Small intestine (tissue), 16 donors: ENCODE measurements at places on chromosomes 11 and 22. TPM values are rescaled to one million over a fixed set of nuclear protein-coding genes. Genes with fewer than 3 reads are reported as not detected.
A peak's percentile ranks its signal among the peaks of the same experiment; 100 is the strongest.

The TNNT3 gene
- polyA plus RNA-seq, result 0.66 TPM

The SLC22A9 gene
- 0.09 TPM for polyA plus RNA-seq

The CFAP300 gene
- 0.63 TPM for polyA plus RNA-seq

GRCh38 chr11:49221112-49221511, 12.7 kb upstream of the FOLH1 start:
- no peaks in the 10 kb centered on the region for H3K36me3 ChIP-seq
- no peaks in the 10 kb centered on the region for H3K27me3 ChIP-seq
- no peak for DNase-seq
- no peaks in the 10 kb centered on the region for H3K4me1 ChIP-seq

DNA sequence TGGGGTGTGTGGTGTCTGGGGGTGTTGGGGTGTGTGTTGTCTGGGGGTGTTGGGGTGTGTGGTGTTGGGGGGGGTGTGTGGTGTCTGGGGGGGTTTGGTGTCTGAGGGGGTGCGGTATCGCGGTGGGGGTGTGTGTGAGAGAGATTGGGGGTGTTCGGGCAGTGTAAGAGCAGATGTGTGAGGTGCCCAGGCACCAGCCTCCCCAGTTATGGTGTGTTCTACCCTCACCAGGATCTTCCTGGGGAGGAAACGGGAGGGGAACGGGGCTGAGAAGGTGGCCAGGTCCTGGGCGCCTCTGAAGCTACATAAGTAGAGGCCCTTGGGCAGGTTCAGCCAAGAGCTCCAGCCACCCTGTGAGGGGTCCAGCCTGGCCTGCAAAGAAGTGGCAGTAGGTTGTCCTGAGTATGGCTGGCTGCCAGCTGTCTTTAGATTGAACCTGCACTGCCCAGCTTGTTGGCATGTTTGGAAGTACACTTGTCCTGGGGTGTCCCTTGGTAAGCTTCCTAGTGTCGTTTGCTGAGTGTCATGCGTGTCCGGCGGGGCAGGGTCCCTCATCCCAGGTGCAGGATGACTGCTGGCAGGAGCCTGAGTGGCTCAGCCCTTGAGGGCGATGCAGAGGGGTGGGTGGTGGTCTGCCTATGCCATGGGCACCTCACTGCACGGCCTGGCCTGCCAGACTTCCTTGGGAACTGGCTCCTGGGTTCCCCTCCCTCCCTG, 6.5 kb upstream of the TRMT2A start:
- H3K4me1 ChIP-seq, result peaks cover 6% of the 10 kb centered on the region
- no peak overlapping the region for H3K27ac ChIP-seq
- DNase-seq, result no peak
- H3K27me3 ChIP-seq, result no peaks in the 10 kb centered on the region
- H3K36me3 ChIP-seq, result peaks cover 11% of the 10 kb centered on the region

- no peaks in the 10 kb centered on the region for H3K27me3 ChIP-seq
- no peak for DNase-seq
- H3K4me3 ChIP-seq, result no peak overlapping the region
- no peaks in the 10 kb centered on the region for H3K36me3 ChIP-seq
- no peak overlapping the region for H3K27ac ChIP-seq
Measured at GRCh38 chr11:1160231-1161101, 2.7 kb downstream of the MUC5AC start.

DNA sequence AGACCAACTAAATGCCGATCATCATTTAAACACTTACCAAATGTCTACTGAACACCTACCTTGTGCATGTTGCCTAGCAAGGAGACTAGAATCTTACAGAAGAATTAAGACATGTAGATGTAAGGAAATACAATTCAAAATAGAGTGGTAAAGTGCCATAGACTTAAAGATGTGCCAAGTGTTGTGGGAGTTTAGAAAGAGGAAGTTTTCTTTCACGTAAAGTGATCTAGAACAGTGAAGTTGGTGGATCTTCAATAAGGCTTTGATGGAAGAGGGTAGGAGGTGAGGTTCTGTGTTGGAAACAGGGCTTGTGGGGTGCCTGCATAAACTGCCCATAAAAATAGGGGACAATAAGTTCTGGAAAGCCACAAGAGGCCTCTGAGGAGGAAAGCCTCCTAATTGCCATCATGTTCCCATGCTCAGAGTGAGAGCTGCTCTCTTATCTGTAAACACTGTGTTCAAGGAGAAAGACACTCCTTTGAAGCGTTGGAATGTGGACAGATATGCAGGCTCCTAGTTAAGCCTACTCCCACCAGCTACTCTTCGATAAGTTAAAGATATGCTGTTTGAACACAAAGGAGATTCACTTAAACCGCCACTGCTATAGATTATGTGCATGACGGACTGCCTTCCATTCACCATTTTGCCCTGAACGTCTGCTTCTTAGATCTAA, 66.7 kb downstream of the HSD17B12 start:
- no peak for DNase-seq
- H3K36me3 ChIP-seq, result no peaks in the 10 kb centered on the region
- no peak overlapping the region for H3K4me3 ChIP-seq
- H3K4me1 ChIP-seq, result no peaks in the 10 kb centered on the region
- H3K27me3 ChIP-seq, result no peaks in the 10 kb centered on the region

DNA sequence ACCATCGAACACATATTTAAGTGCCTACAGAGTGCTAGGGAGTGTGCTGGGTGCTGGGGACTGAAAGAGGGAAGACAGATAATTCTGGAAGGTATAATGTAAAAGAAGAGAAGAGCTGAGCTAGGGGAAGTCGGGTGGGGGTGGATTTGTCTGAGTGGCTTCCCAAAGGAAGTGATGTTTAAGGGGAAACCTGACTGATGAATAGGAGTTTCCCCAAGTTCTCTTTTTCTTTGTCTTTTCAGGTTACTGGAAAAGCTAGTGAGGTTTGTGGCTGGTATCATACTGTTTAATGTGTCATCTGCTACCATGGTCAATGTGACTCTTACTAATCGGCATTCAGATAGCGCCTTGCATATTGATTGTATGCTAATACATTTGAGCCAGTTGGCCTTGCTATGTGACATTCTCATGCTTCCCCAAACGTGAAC, 151.6 kb upstream of the MTMR2 start:
- no peaks in the 10 kb centered on the region for H3K27me3 ChIP-seq
- no peak overlapping the region for H3K4me3 ChIP-seq
- no peak overlapping the region for H3K27ac ChIP-seq
- no peak for DNase-seq

DNA sequence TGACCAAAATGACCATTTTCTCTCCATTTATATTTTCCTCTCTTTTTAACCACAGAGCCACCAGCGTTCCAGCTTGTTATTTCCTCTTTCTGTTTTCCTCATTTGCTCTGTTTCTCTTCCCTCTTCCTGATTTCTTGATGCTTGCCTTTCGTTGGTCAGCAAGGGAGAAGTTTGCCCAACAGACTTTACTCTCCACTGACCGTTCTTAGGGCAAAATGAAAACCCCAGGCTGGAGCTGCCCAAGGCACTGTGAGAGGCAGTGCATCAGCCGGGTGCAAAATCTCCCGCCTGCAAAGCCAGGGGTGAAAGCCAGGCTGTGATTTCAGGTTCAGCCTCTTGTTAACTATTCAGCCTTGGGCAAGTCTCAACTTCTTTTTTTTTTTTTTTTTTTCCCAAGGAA, 26.1 kb upstream of the APLP2 start:
- H3K36me3 ChIP-seq, result no peaks in the 10 kb centered on the region
- H3K4me1 ChIP-seq, result no peaks in the 10 kb centered on the region
- no peak overlapping the region for H3K27ac ChIP-seq
- no peaks in the 10 kb centered on the region for H3K27me3 ChIP-seq

The SYCE3 gene
- polyA plus RNA-seq, result not detected

DNA sequence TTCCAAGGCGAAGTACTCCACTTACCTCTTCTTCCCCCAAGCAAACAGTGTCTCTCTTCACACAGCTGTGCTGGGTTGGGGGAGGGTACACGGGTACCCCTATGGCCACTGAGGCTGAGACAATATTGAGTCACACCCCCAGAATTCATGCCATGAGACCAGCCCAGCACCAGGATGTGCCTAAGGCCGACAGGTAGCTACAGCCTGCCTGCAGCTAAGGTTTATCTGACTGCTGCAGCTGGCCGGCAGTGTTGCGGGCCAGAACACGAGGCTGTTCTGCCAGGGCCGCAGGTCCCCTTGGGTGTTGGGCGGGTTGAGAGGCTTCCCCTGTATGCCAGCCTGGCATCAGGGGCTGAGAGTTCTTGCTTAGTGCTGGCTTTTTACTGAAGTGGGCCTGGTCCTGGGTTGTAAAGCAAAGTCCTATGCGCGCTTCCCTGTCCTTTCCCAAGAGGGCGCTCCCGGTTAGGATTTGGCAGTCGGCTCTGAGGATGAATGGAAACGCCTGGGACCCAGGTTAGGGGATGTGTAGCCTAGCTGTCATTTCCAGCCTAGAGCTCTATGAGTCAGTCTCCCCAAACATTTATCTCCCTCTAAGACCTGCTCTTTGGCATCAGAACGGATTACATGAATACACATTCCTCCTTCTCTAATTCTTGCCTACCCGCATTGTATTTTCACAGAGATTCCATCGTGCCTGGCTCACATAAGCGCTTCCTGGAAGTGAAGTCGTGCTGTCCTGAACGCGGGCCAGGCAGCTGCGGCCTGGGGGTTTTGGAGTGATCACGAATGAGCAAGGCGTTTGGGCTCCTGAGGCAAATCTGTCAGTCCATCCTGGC, 7.1 kb downstream of the USP18 start:
- peak; percentile 87 for DNase-seq
- H3K36me3 ChIP-seq, result peaks cover 4% of the 10 kb centered on the region
- no peak overlapping the region for H3K27ac ChIP-seq
- H3K4me3 ChIP-seq, result no peak overlapping the region

The KCNK4 gene
- polyA plus RNA-seq, result not detected

- no peaks in the 10 kb centered on the region for H3K27me3 ChIP-seq
- no peaks in the 10 kb centered on the region for H3K36me3 ChIP-seq
- no peak for DNase-seq
- H3K27ac ChIP-seq, result no peak overlapping the region
Measured at GRCh38 chr11:44622721-44623258, 57.3 kb downstream of the CD82 start.

The OR2AG1 gene
- polyA plus RNA-seq, result not detected

GRCh38 chr11:78131956-78132355, 7.5 kb downstream of the ALG8 start:
- no peak overlapping the region for H3K27ac ChIP-seq
- no peak overlapping the region for H3K4me3 ChIP-seq
- H3K36me3 ChIP-seq, result no peaks in the 10 kb centered on the region

- no peak overlapping the region for H3K4me3 ChIP-seq
- H3K27me3 ChIP-seq, result no peaks in the 10 kb centered on the region
- peaks cover 89% of the 10 kb centered on the region for H3K36me3 ChIP-seq
- DNase-seq, result no peak
Measured at GRCh38 chr22:50208939-50209892, 8.4 kb downstream of the SELENOO start.

GRCh38 chr11:16169956-16170847, 186.1 kb downstream of the SOX6 start:
- H3K27me3 ChIP-seq, result no peaks in the 10 kb centered on the region
- DNase-seq, result no peak
- H3K4me3 ChIP-seq, result no peak overlapping the region

DNA sequence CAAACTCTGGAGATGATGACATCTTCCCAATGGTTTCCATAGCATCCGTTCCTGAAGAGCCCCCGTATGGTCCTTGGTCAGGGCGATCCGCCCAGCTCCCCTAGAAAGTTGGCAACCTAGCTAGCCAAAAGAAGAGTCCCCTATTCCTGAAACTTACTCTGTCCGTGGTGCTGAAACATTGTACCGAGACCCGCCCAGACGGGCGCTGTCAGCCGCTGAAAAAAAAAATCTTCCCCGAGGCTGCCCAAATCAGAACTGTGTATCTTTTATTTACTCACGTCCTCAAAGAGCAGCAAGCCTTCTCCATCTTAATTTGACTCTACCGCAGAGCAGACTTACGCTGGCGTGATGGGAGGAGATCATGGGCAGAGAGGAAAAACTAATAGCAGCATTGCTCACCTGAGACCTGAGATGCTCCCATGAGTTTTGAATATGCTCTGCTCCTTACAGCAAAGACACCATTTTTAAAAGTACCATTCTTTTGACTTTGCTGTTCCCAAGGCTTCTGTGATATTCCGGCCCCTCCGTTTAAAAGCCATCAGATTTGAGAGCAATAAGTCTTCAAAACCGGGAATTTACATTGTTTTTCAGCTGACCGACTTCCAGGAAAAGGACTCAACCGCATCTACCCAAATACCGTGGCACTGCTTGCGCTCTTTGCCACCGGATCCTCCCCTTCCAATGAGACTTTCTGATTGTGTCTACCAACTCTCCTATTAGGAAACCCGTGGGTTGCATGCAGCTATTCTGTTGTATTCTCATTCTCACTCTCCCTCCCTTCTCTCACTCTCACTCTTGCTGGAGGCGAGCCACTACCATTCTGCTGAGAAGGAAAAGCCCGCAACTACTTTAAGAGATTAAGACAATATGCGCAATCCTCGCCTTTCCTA, at the start of gene SLC17A6:
Gene SLC17A6 (plus strand): TSS at position 786 of the 890 bp plus-strand sequence. CDS start 153 bp downstream, outside the sequence.
- peak; percentile 45 for DNase-seq
- no peak within 1 kb of the TSS for H3K4me3 ChIP-seq
- no peaks in the 10 kb centered on the region for H3K4me1 ChIP-seq
- no peaks in the 10 kb centered on the region for H3K36me3 ChIP-seq

DNA sequence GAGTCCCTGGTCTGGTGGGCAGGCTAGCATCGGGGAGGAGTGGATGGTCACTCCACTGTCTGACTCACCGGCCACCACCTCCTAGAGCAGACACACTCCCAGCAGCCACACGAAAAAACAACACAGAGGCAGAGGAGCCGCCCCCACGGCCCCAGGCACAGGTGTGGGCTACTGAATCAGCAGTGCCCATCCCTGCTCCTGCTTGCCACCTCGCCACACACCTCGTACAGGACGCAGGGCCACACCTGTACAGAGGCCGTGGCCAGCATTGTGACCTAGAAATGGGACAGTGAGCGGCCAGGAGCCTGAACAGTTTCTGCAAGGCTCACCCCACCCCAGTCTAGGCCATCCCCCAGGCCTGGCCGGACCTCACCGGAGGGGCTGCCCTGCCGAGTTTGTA, 14.0 kb downstream of the TRIM29 start:
- no peaks in the 10 kb centered on the region for H3K27me3 ChIP-seq
- H3K36me3 ChIP-seq, result no peaks in the 10 kb centered on the region
- H3K4me3 ChIP-seq, result no peak overlapping the region
- H3K4me1 ChIP-seq, result peaks cover 10% of the 10 kb centered on the region
- no peak overlapping the region for H3K27ac ChIP-seq

DNA sequence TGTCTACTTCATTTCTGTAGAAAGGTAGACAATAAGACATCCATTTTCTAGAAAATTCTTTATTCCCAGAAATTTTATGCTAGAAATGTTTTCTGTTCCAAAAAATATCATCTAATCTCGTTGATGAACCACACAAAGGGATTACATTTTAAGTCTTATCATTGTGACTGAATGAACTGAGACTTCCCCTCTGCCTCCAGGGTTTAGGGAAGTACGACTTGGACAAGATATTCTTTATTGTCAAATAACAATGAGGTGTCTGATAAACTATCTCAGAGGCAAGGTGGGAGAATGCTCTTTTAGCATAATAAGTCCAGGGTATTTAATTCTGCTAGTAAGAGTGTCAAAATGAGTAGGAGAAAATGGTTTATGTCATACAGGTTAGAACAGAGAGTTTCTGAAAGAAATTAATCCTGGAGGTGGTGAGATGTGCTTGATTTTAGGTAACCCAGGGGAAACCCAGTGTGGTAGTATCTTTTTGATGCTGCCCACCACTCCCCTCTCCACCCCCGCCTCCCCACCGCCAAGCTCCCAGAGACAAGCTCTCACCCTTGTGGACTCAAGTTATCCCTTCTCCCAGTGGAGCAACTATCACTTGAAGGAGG, 100.6 kb downstream of the CD44 start:
- peaks cover 6% of the 10 kb centered on the region for H3K4me1 ChIP-seq
- H3K36me3 ChIP-seq, result no peaks in the 10 kb centered on the region
- H3K27ac ChIP-seq, result no peak overlapping the region
- DNase-seq, result no peak
